ENCODE measurements at places on chromosomes 1 and 21.

GRCh38 chr21:36203603-36203889 lies 46.9 kb downstream of the DOP1B start:
- no peak for DNase-seq

GRCh38 chr1:32333251-32333963 lies 2.6 kb downstream of the MARCKSL1 start:
- DNase-seq: no peak

GRCh38 chr1:37931102-37931360 lies 15.8 kb downstream of the INPP5B start:
- DNase-seq: no peak

DNA sequence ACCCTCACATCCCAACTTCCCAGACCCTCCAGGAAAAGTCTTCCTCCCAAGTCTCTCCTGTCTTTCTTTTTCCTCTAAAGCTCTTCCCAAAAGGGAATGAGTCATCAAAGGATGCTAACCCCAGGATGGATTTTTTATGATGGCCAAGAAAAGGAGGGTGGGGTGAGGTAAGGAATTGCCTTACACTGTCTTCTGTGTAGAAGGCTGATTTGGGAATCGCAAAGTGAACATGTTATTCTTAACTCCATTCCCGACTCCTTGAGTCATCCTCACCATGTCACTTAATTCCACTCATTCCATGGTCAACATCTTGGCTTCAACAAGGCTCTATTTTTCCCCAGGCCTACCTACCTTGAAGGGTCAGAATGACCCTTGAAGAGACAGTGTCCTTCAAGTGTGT lies 44.0 kb downstream of the TBX15 start:
- no peak for DNase-seq

- DNase-seq: no peak
Observed at GRCh38 chr1:54275349-54275748, 75.4 kb downstream of the MRPL37 start.

DNA sequence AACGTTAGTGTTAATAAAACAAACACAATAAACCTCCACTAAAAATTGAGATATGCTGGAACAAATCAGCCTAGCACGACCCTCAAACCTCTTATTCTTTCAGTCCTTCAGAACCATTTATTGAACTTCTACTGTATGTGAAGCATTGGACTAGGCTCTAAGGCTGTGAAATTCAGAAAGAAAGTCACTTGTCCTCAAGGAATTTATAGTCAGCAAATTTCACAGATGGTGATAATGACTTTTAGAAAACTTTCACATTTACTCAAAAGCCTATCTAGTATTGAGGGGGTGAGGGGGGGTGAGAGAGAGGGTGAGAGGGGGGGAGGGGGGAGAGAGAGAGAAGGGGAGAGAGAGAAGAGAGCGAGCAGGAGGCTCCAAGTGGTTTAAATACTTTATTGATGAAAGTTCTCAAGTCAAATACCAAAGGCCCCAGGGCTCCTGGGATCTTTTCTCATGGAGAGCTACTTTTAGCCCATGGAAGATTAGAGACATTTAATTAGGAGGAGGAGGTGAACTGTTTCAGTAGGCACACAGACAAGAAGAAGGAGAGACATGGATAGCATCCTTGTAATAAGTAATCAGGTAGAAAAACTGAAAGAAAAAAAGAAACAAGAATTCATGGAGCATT lies 66.3 kb upstream of the SSX2IP start:
- DNase-seq: no peak

DNA sequence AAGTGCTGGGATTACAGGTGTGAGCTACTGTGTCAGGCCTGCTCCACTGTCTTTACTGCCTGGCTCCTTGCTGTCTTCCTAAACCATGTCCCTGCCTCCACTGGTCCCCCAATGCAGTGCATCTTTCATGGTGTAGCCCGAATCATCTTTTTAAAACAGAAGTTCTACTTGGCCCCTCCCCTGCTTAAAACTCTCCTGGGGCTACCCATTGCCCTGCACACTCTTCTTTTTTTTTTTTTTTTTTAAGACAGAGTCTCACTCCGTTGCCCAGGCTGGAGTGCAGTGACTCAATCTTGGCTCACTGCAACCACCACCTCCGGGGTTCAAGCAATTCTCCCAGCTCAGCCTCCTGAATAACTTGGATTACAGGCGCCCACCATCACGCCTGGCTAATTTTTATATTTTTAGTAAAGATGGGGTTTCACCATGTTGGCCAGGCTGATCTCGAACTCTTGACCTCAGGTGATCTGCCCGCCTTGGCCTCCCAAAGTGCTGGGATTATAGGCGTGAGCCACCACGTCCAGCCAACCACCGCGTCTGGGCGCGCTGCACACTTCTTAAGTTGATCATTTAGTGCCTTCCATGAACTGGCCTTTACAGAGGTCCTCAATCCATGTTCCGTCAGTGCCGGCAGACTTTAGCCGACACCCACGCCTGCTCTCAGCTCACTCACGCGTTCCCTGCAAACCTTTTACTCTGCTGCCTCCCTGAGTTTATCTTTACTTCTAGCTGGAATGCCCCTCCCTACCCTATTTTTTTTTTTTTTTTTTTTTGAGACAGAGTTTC lies 2.4 kb downstream of the FCN3 start:
- no peak for DNase-seq

DNA sequence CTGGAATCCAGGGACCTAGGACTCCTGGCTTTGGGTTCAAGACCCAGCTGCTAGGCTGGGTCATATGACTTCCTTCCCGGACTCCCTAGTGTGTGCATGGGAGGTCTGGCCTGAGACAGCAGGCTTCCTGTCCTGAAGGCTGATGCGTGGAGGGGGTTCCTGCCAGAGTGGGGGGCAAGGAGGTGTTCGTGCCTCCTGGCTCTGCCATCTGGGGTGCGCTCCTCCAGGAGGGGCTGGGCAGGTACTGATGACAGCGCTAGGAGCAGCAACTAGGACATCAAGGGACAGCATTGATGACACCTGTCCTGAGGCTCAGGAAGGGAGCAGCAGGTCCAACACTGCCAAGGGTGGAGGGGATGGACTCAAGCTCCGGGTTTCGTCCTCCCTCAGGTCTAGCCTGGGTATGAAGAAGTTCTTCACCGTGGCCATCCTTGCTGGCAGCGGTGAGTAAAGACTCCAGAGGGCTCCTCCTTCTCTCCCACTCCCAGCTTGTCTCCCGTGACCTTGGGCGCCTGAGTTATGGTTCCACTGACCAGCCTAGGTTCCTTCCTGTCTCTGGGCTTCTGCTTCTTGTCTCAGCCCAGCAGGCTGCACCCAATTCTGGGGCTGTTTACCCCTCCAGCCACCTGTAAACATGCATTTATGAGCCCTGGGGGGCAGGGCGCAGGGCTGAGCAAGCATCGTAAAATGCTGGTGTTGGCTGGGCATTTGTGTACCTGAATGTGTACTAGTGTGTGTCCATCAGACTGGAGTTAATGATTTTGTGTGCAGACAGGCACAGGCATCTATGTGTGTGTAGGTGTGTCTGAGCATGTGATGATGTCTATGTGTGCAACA lies 871 bp downstream of the PLA2G2F start:
- DNase-seq: no peak

DNA sequence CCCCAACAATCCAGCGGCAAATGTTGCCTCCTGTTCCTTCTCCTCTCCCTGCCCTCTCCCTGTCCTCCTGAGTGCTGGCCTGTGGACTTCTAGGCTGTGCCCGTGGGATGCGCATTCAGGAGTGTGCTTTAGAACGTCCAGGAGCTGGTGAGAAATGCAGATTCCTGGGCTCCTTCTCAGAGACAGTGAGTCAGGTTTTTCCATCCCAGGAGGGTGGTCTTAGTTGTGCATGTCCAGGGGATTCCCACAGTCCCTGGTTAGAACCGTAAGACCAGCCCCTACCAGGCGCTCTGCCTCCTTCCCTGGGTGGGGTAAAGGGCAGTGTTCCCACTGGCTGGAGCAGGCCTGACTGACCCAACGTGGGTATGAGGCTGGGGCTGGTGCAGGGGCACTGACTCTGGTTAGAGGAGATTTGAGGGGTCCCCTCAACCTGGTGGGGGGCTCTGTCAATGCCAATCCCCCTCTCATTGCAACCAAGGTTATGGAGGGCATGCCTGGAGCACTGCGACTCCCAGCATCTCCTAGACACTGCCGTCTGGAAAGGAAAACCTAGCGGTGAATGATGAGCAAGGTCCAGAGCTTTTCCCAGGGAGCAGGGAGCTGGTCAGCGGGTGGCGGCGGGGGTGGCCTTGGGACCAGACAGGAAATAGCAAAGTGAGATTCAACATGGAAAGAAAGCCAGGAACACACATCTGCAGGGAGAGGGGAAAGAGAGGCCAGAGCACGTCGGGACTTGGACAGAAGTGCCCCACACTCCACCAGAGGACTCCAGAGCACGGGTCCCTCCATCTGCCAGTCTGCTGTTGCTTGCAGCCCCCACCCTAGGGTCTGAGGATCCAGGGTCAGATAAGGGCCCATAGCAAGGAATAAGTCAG lies 38.5 kb downstream of the HSPG2 start:
- DNase-seq: no peak

- DNase-seq: no peak
Observed at GRCh38 chr1:40243351-40243750, 4.4 kb upstream of the TMCO2 start.

DNA sequence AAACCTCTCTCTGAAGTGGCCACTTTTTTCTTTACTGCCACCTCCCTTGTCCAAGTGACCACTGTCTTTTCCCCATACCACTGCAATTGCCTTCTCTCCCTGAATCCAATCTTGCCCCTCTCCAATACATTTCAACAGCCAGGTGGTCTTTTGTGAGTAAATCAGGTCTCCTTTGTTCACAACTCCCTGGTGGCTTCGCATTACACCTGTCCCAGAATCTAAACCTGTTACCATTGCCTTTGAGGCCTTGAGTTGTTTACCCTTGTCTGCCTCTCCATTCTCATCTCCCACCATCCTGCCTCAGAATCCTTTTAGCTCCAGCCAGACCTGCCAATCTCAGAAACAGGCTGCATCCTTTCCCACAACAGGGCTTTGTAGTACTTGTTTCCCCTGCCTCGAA lies 21.8 kb upstream of the DYNLT5 start:
- no peak for DNase-seq

DNA sequence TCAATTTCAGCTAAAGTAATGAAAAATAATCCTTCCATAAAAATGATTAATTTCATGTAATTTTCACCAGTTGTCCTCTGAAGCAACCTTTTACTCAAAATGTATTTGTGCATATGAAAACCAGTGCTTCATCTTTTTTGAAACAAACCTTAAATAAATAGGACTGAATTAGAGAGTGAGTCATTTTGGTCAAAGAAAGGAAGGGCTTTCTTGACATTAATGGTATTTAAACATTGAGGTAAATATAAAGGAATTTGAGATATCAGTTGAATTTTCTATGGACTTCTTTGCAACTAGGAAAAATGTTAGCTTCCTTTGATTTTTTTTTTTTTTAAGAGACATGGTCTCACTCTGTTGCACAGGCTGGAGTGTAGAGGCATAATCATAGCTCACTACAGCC lies 38.7 kb downstream of the SNX7 start:
- no peak for DNase-seq

- no peak for DNase-seq
Observed at GRCh38 chr1:34858901-34859445, 576 bp downstream of the SMIM12 start.

- DNase-seq: no peak
Observed at GRCh38 chr1:78619803-78620579, at the start of gene IFI44L. IFI44L (plus strand) TSS chr1:78620448; CDS start chr1:78627916, 7,468 bp downstream.
